ENCODE measurements at places on chromosomes 2 and 18. TPM values are rescaled to one million over a fixed set of nuclear protein-coding genes. Genes with fewer than 3 reads are reported as not detected.

Gene CNGA3
- not detected for total RNA-seq

Gene PROM2
- total RNA-seq: 0.87 TPM

Gene GPATCH11
- total RNA-seq: 18.9 TPM

Gene TGFA
- total RNA-seq: 2.9 TPM

Gene TUBB6
- 0.96 TPM for total RNA-seq

Gene NLRC4
- total RNA-seq: 0.11 TPM

Gene CCDC85A
- not detected for total RNA-seq

Gene EVX2
- not detected for total RNA-seq

Gene EFEMP1
- total RNA-seq: not detected

Gene CCDC148
- total RNA-seq: not detected

Gene NDUFB3
- 48.7 TPM for total RNA-seq

All from CD4-positive, alpha-beta memory T cell (primary cell).